ENCODE measurements at places on chromosomes 1 and 21. TPM values are rescaled to one million over a fixed set of nuclear protein-coding genes. Genes with fewer than 3 reads are reported as not detected.
A peak's percentile ranks its signal among the peaks of the same experiment; 100 is the strongest.

GRCh38 chr1:210692796-210693195, 364.1 kb downstream of the HHAT start:
- DNase-seq: no peak

DNA sequence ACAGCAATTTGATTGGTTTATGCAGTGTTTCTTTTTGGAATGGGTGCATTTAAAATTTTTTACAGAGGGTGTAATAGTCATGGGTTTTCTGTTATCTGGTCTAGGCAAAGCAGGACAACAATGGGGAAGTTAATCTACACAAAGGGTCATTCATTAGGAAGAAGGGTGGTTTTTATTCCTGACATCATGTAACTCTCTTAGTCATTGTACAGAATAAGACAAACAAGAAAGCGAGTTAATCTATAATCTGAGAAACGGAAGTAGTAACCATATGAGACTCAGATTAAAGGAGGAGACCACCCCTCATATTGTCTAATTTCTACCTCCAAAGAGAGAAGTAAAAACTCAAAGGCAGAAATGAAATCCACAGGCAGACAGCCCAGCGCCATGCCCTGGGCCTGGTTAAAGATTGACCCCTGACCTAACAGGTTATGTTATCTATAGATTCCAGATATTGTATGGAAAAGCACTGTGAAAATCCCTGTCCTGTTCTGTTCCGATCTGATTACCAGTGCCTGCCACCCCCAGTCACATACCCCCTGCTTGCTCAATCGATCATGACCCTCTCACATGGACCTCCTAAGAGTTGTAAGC, 10.5 kb upstream of the IFI6 start:
- no peak for DNase-seq

DNA sequence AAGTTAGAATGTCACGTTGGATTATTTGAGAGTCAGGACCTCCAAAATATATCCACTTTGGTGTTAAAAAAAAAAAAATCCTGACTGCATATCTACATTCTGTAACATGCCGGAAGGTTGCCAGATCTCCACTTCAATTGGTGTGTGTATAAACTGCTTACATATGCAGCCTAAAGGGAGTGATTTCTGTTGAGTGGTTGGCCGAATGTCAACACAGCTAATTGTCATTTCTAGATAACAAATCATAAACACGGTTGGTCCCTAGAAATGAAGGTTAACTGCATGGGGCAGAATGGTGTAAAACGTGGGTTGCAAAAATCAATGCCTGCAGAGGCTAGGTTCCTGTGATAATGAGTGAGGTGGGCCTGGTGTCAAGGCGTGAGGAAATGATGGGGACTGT, 15.0 kb upstream of the ROR1 start:
- DNase-seq: no peak

DNA sequence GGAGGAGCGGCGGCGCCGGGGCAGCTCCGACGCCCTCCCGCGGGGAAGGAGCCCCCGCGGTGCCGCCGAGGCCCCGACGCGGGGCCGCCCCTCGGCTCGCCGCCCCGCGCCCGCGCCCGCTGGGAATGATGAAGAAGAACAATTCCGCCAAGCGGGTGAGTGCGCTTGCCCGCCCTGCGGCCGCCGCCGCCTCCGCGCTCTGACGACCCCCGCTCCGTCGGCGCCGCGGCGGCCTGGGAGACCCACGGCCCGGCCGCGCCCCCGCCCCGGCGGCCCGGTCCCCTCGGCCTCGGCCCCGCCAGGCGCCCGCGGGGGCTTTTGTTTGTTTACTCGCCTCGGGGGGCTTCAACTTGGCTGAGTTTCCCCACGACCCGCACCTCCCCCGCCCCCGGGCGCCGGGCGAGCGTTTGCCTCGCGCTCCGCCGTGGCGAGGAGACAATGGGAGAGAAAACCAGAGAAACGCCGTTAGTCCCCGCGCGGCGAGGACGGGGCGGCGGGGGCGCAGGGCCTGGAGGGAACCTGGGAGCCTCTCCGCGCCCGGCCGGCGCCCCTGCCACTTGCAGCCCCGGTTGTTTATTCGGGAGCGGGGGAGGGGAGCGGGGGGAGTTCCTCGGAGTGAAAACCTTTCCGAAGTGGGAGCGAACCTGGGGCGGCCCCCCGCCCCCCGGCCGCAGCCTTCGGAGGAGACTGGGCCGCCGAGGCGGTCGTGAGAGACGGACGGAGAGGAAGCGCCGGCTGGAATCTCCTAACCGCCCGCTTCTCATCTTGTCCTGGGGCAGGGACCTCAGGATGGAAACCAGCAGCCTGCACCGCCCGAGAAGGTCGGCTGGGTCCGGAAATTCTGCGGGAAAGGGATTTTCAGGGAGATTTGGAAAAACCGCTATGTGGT, 661 bp downstream of the PLEKHO1 start:
- peak; percentile 28 for DNase-seq

DNA sequence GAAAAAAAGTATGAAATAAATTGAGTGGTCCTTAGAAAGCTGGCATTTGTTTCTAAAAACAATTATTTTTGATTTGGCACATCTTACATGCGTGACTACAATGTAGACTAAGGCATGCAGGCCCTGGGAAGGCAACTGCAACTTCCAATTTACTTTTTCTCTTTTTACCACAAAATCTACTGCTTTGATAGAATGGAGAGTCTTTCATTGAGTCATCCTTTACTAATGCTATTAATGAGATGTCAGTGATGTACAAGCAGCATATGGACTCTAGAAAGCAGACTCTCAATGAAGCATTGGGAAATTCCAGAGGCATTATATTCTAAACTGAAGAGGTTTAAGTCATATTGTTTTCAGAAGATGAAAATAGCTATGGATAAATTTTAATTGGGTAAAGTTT, 29.6 kb upstream of the PRRX1 start:
- no peak for DNase-seq

DNA sequence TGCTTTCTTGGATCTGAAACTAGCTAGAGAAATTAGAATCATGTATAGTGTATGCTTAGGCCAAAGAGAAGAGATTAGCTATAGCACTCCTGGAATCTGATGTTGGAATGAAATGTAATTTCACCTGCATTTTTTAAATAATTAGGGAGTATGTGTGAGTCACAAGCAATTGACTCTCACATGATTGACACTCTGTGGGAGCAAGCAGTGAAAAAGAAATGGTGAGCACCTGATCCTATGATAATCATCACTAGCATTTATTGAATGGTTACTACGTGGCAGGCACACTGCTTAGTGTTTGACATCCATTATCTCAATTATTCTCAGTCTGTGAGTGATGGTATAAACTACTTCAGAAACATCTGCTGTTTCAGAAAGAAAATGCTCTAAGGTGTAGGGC, 176.6 kb downstream of the NRIP1 start:
- no peak for DNase-seq

DNA sequence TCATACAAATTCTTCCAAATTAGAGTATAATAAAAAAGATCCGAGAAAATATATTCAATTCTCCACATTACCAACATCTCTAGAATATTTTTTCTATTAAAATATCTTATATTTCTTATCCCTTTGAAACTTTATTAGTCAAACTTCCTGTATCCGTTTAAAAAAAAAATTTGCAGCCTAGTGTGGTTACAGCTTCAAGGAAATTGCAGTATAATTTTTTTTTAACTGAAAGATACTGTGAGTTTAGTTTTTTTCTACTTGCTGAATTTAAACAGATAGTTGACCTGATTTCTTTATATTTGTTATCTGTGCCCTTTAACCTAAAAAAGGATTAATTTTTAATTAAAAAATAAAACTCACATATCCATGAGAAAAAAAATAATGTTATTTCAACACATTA, 1.5 kb downstream of the RGS18 start:
- DNase-seq: no peak

GRCh38 chr1:119448127-119448511, 33.2 kb downstream of the HSD3B2 start:
- DNase-seq: no peak

GRCh38 chr1:154735804-154736168, 127.8 kb upstream of the ADAR start:
- no peak for DNase-seq

DNA sequence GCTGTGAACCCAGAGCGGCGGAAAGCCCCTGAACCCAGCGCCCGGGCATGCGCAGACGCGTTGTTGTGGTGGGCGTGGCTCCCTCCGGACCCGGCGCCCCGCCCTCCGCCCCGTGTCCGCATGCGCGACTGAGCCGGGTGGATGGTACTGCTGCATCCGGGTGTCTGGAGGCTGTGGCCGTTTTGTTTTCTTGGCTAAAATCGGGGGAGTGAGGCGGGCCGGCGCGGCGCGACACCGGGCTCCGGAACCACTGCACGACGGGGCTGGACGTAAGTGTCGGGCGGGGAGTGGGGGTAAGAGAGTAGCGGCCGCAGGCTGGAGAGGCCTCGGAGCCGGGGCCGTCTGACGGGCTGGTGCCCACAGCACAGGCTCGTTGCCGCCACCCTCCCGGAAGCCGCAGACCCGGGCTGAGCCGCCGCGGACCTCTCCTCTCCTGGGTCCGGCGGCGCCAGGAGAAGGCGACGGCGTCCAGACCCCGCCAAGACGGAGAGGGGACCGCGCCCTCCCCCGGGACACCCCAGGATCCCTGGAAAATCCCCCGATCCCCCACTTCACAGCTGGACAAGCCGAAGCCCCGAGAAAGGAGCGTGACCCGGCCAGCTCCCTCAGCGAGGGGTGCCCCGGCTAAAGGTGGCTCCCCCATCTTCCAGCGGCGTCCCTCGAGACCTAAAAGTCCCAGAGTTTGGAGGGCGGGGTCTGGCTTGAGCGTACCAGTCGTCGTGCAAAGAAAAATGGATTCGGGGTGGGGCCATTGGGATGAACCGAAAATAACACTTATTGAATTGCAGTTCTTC, at the start of gene TMEM50A:
Gene TMEM50A (plus strand): TSS at position 147 of the 794 bp plus-strand sequence. CDS start 2,153 bp downstream, outside the sequence.
- peak; percentile 92 for DNase-seq

DNA sequence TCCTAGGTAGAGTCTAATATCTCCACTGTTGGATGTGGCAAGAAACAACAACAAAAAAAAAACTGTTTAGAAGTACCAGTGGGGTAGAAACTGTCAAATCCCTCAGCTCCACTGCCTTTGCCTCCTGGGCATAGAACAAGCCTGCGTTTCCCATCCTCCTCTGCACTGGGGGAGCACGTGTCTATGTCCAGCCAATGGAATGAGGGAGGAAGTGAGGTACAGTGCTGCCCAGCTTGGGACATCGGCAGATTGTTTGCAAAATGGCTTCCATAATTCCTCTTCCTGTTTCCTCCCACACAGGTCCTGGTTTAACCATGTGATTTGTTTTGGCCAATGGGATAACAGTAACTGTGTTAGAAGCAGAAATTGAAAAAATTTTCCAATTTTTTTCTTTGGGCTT, 39.1 kb downstream of the PSMG1 start:
- no peak for DNase-seq

- no peak for DNase-seq
These were observed 7.7 kb upstream of the INAVA start for GRCh38 chr1:200887036-200887435.

- DNase-seq: no peak
These were observed 4.9 kb upstream of the OTUD3 start for GRCh38 chr1:19877181-19877750.

DNA sequence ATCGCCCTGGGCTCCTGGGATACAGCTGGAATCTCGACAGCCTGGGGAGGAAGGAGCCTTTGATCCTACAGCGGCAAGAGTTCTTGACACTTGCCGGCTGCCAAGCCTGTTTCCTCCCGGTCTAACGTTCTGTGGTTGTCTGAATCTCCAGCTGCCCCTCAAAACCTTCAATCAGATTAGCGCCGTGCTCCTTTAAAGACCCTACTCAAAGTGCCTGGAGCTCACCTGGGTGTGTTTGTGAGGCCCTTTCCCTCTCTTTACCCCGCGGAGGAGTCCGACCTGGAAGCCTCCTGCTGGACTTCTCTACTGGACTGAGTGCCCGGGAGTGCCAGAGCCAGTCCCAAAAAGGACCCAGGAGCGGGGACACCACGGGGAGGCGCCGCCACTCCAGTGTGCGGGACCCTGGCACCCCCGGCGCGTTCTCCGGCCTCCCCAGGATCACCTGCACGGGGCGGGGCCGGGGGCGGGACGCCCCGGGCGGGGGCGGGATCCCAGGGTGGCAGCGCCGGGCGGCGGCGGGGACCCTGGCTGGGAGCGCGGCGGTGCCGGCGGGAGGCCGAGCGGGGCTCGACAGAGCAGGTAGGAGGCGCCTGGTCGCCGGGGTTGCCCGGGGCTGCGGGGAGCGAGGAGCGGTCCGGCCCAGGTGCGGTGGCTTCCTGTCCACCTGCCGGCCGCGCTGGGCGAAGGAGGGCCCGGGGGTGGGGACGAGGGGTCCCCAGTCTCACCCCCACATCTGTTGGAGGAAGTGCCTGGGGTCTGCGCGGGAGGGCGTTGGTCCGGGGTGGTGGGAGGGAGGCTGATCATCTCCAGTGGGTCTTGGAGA, at the start of gene NCMAP:
Gene NCMAP (plus strand): TSS at position 497 of the 823 bp plus-strand sequence. CDS start 39,344 bp downstream, outside the sequence.
- DNase-seq: peak; percentile 37

- DNase-seq: peak; percentile 40
These were observed 797 bp downstream of the WDR47 start for GRCh38 chr1:109040989-109041620.

DNA sequence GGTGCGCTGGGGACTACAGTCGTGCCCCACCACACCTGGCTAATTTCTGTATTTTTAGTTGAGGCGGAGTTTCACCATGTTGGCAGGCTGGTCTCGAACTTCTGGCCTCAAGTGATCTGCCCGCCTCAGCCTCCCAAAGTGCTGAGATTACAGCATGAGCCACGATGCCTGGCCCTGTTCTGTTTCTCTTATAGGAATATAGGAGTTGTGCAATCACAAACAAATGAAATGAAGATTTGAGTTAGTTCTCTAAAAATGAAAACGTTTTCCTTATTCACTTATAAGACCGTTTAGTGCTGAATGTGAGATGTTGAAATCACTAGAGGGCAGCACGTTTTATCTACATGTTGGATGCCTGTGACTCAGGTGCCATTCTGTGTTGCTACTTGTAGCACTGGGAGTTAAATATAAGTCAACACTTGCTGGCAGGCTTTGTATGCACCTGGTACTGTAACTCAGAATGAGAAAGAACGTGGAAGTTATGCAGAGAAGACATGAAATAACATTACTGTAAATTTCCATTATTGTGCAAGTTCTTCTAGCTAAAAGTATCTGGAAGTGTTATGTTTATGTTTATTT, 45.8 kb downstream of the MIGA1 start:
- DNase-seq: no peak

GRCh38 chr1:1320666-1321448, 3.6 kb downstream of the INTS11 start:
- DNase-seq: no peak

PTAFR gene
- total RNA-seq: 0.23 TPM

OR10Z1 gene
- total RNA-seq: not detected

BROX gene
- total RNA-seq: 61.3 TPM

PPIAL4G gene
- 0.86 TPM for total RNA-seq

C1orf87 gene
- not detected for total RNA-seq

RGS18 gene
- 0.28 TPM for total RNA-seq

GJB4 gene
- not detected for total RNA-seq

OR2M3 gene
- total RNA-seq: not detected

Data from activated CD4-positive, alpha-beta memory T cell treated with anti-CD3 and anti-CD28 coated beads, Interleukin-2, amount 10 ng/mL, durations not matched to agents 7 days and 5 days (primary cell).